ENCODE measurements at places on chromosomes 16 and 17.

DNA sequence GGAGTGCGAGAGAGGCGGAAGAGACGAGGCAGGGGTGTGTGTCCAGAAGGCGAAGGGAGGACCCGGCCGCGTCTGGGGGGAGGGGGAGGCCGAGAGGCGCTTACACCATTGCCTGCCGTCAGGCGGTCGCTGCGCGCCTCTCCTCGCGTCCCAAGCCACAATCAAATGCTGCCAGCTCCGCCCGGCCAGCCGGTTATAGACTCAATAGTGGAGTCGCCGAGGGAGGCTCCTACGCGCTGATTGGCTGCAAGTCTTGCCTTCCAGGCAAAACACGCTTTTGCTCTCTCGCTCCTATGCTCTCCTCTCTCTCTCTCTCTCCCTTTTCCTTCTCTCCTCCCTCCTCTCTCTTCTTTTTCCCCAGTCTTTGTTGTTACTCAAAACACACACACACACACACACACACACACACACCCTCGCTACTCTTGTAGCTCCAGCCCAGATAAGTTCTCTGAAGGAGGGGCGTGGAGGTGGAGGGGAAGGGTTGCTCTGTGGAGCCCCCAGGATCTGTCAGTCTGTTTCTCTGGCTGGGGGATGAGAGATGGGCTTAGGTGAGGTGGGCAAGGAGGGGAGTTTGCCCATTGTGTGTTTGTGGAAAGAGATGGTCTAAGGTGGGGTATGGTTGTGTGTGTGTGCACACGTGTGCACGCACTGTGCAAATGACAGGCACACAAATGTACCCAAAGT lies at the start of gene DLX3:
TSS of gene DLX3 (minus strand) at position 170 of the 684 bp plus-strand sequence. CDS start 226 bp downstream, outside the sequence.
- DNase-seq: peak; percentile 65

DNA sequence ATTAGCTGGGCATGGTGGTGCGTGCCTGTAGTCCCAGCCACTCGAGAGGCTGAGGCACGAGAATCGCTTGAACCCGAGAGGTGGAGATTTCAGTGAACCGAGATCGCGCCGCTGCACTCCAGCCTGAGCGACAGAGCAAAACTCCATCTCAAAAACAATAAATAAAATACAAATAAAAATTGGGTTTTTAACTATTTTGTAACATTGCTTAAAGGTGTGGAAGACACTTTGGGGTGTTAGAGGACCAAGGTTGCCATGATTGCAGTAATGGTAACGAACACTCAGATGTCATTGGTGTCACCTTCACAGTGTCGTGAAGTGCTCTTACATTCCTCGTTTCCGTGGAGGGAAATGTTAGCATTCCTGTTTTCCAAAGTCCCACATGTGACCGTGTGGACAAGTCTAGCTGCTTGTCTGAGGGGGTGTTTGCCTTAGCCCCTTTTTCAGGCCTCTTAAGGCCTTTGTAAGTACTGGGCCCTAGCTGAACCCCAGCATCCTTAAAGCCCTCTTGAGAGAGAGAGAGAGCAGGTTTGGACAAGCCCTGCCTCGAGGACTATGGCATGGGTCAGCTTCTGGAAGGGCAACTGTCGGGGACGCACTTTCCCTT lies 8.6 kb downstream of the C16orf96 start:
- DNase-seq: no peak

DNA sequence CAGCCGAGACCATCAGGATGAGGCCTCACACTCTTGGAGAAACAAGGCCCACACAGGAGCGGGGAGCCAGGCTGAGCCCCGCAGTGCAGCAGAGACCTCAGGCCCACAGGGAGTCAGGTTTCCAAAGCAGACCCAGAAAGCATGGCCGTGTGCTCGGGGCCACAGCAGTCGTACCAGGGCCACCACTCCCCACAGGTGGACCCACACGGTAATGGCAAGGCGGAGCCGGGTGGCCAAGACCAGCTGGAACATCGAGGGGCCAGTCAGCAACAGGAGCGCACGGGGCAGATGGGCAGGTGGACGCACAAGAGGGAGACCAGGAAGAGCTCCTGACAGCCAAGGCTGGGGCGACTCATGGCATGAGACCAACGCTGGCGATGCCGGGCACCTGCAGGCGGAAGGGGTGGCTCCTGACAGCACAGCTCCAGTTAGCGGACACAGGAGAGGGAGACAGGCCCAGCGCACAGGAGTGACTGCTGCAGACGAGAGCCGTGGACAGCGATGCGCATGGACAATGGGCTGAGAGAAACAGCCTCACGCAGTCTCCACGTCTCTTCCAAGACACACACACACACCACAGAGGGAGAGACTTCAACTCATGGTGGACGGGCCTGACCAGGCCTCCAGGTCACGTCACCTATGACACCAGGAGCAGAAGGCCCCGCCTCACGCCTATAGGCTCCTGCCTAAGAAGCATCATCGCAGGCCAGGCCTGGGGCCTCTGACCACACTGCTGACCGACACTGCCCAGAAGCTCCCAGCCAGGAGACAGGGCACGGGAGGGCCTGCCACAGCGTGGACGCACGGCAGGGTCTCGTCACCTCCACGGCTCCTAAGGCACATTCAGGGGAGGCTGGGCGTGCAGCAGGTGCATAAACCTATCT lies 58.6 kb downstream of the ZNF778 start:
- DNase-seq: no peak

DNA sequence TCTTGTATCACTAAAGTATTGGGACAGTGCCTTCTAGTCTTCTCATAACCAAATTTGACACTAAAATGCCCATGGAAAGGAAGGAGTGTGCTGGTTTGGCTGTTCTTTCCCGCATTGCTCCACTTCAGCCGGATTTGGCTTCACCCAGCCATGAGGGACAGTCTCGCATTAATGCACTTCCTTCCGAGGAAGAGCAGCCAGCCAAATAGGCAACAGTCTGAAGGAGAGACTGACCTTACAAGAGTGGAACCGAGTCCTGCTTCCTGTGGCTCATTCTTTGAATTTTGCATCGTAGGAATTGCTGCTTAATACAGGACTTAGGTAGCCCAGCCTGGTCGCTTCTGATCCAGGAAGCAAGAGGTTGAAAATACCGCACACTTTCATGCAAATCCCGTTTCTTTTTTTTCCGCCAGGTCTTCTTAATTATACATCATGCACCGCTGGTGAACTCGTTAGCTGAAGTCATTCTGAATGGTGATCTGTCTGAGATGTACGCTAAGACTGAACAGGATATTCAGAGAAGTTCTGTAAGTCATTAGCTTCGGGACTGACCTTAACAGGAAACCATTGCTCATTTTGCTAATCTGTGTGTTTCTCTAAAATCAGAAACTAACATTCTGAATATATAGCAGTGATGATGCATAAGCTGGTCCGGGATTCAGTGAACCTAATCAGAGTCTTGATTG lies 38.2 kb downstream of the CLEC16A start:
- DNase-seq: no peak

GRCh38 chr17:56177361-56177760 lies 24.1 kb downstream of the ANKFN1 start:
- DNase-seq: no peak

GRCh38 chr17:43952351-43952723 lies 1.4 kb downstream of the PYY start:
- no peak for DNase-seq

- no peak for DNase-seq
These were observed 31.8 kb downstream of the NSMCE1 start for GRCh38 chr16:27236635-27237218.

- peak; percentile 80 for DNase-seq
These were observed at the start of gene NDE1 for GRCh38 chr16:15650019-15650697. Gene NDE1 (plus strand): TSS chr16:15650245. CDS start chr16:15664779, 14,534 bp downstream.

Measured in COLO829 (cell line).